Liver (tissue), 10 donors: ENCODE measurements at places on chromosomes 6 and 20. TPM values are rescaled to one million over a fixed set of nuclear protein-coding genes. Genes with fewer than 3 reads are reported as not detected.

GRCh38 chr6:136076496-136076895, 173.6 kb downstream of the MTFR2 start:
- DNase-seq = no peak

DNA sequence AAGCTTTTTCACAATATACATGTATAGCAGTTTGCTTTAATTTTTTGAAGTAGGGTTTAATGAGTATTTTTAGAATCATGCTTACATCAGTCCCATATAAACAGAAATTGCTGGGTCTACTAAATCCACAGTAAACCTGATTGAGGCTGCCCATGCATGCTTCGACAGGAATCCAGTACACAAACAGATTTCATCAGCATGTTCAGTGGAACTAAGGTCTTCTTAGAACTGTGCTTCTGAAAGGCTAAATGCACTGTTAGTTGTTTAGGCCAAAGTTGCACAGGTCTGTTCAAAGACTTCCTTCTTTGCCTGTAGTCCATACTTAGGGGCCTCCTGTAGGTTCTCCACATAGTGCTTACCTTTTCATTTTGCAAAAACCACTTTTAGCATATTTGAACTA, 42.5 kb upstream of the THBS2 start:
- DNase-seq = no peak

The SALL4 gene
- polyA plus RNA-seq = 0.16 TPM

DNA sequence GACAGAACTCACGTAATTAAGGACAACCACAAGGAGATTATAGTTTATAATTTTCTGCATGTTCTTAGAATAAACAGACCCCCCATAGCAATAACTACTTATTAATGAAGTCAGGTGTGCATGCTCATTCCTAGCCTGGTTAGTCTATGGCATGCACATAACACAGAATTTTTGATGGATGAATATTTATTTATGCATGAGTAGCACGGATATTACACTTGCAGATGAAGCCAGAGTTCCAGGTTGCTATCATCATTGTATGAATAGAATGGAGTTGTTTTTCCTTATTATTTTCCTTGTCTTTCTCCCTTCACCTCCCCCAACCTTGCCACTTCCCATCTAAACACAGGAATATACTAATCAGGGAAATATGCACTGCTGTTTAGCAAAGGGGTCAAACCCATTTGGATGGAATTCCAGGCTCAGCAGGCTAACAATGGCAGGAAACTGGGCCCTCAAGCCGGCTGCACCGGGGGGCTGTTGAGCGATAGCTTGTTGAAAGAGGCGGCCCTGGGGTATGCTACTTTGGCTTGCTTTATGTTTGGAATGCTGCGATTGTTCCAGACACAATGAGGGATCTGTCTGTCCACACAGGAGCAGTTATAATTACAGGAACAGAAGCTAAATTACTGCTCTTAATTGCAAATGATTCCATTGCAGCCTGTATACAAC, 112.6 kb downstream of the TMEM170B start:
- DNase-seq = no peak

The ADGRB3 gene
- polyA plus RNA-seq = 0.21 TPM

GRCh38 chr20:47686545-47686944, 98.7 kb downstream of the SULF2 start:
- DNase-seq = no peak

DNA sequence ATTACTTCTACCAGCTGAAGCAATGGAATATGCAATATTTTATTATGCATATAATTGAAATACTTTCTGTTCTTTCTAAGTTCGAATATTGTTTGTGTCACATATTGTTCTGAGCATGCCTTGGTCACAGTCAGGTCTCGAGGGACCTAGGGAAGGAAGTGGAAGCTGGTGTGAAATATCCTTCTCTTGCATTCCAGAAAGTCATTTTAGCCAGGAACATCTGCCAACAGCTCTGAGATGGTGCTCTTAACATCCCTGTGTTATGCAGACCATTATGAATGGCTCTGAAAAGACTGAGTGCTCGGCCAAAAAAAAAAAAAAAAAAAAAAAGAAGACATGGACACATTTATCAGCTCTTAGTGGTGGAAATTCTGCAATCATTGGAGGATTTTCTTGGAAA, 132.7 kb upstream of the JAG1 start:
- DNase-seq = no peak

GRCh38 chr6:134819236-134819635, 130.7 kb downstream of the ALDH8A1 start:
- DNase-seq = no peak

DNA sequence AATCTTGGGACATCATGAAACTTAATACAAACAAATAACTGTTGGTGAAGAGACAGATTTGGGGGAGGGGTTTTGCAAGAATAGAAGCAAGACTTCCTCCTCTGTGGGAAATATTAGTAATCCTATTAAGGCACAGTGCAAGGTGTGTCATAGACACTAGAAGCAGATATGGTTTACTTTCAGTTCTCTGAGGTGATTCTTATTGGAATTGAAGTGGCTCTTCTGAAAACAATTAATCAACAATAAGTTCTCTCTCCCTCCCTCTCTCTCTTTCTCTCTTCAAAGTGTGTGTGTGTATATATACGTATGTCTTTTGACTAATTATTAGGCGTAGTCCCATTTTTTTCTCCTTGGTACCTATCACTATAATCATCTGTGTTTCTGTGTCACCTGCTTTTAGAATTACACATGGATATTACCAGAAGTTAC, 99.8 kb downstream of the HIVEP2 start:
- DNase-seq = no peak

DNA sequence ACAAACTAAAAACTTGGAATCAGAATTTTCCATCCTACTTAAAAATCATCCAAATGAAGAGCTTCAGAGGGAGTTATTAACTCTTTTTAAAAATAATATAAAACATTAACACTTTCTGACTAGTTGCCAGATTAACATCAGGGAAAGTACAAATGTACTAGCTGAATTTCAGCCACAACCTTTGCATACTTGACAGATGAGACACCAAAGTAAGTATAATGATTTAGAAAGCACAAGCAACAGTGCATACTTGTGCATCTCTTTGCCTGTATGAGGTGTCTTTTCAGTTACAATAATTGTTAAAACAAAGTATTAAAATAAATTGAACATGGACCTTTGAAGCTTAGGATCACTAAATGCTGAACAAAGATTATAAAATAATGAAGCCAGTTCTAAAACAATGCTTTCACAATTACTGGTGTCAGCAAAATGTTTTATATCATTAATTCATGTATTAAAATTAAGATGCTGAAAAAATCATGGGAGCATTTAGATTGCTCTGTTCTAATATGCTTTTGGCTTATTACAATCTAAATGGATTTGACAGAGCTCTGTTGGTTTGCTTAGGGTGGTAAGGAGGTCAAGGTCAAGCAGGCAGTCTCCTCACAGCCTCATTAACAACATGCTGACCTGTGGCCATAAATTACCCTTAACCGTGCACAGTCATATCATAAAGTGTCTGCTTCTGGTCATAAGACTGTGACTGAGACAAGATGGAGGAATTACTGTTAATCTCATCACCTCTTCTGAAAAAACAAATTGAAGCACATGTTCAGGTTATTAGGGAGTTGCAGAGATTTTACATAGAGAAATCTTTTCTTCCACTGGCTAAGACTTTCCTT, 15.1 kb downstream of the RNF217 start:
- no peak for DNase-seq

The RIPOR2 gene
- 1.6 TPM for polyA plus RNA-seq

GRCh38 chr6:135983718-135984343, 132.3 kb downstream of the PDE7B start:
- DNase-seq = no peak

- no peak for DNase-seq
Observed at GRCh38 chr6:11273406-11274065, 41.1 kb upstream of the NEDD9 start.

The SLC35D3 gene
- not detected for polyA plus RNA-seq

DNA sequence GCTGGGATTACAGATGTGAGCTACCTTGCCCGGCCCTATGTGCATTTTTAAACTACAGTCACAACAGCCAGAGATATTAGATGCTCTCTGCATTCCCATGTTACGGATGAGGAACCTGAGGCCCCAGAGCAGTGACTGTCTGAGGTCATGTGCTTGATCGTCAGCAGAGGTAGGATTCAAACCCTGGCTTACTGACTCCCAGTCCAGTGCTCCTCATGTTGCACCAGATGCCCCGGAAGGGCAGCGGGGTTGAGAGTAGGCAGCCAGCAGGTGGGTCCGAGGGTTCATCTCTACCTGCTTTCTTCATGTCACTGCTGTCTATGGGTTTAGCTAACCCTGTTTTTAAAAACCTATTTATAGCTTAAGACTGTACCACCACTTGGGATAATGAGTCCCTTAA, 9.3 kb upstream of the ZNF335 start:
- no peak for DNase-seq

GRCh38 chr20:14114065-14114704, 118.9 kb downstream of the MACROD2 start:
- no peak for DNase-seq

- DNase-seq = no peak
Observed at GRCh38 chr20:416950-417800, 9.1 kb downstream of the RBCK1 start.

The RAET1G gene
- polyA plus RNA-seq = not detected

The MYCT1 gene
- 4.0 TPM for polyA plus RNA-seq

- no peak for DNase-seq
Observed at GRCh38 chr20:45993197-45993951, 15.3 kb upstream of the MMP9 start.

The CAGE1 gene
- polyA plus RNA-seq = not detected

The TBX18 gene
- 0.10 TPM for polyA plus RNA-seq

The RSPO3 gene
- polyA plus RNA-seq = 1.6 TPM
